ENCODE measurements at places on chromosomes 16 and 17. TPM values are rescaled to one million over a fixed set of nuclear protein-coding genes. Genes with fewer than 3 reads are reported as not detected.

ALOXE3 gene
- 0.27 TPM for polyA plus RNA-seq

DHRS7C gene
- polyA plus RNA-seq, result not detected

SPN gene
- 0.82 TPM for polyA plus RNA-seq

KRT33A gene
- polyA plus RNA-seq, result not detected

CDK12 gene
- polyA plus RNA-seq, result 19.3 TPM

GAST gene
- not detected for polyA plus RNA-seq

DNAI2 gene
- polyA plus RNA-seq, result 0.21 TPM

GH2 gene
- 2.3 TPM for polyA plus RNA-seq

OTOP3 gene
- not detected for polyA plus RNA-seq

KRTAP2-2 gene
- not detected for polyA plus RNA-seq

SKAP1 gene
- 0.27 TPM for polyA plus RNA-seq

HEATR9 gene
- polyA plus RNA-seq, result not detected

ZKSCAN2 gene
- polyA plus RNA-seq, result 1.7 TPM

MYH8 gene
- polyA plus RNA-seq, result not detected

PRSS36 gene
- polyA plus RNA-seq, result 0.91 TPM

TSPAN10 gene
- polyA plus RNA-seq, result 1.5 TPM

KRTAP9-4 gene
- not detected for polyA plus RNA-seq

TOM1L1 gene
- polyA plus RNA-seq, result 39.4 TPM

COL1A1 gene
- polyA plus RNA-seq, result 22.4 TPM

HSD17B1 gene
- 1.8 TPM for polyA plus RNA-seq

FBXL16 gene
- 8.9 TPM for polyA plus RNA-seq

ADAT1 gene
- 17.4 TPM for polyA plus RNA-seq

ASPA gene
- 0.13 TPM for polyA plus RNA-seq

CDH3 gene
- 73.6 TPM for polyA plus RNA-seq

ZFPM1 gene
- polyA plus RNA-seq, result 0.61 TPM

EXOC3L1 gene
- 1.1 TPM for polyA plus RNA-seq

CACNG5 gene
- 1.8 TPM for polyA plus RNA-seq

PLXDC1 gene
- polyA plus RNA-seq, result 0.75 TPM

TPSAB1 gene
- polyA plus RNA-seq, result not detected

HBA2 gene
- 11.7 TPM for polyA plus RNA-seq

KRT40 gene
- polyA plus RNA-seq, result not detected

GRAPL gene
- not detected for polyA plus RNA-seq

ITGB4 gene
- 4.2 TPM for polyA plus RNA-seq

OR1A1 gene
- not detected for polyA plus RNA-seq

STH gene
- polyA plus RNA-seq, result 0.55 TPM

TNFRSF12A gene
- polyA plus RNA-seq, result 155 TPM

GLTPD2 gene
- 0.33 TPM for polyA plus RNA-seq

SPATA32 gene
- not detected for polyA plus RNA-seq

ABCC6 gene
- 2.8 TPM for polyA plus RNA-seq

BLMH gene
- polyA plus RNA-seq, result 36.4 TPM

ZNF830 gene
- 22.3 TPM for polyA plus RNA-seq

PPM1E gene
- polyA plus RNA-seq, result 2.1 TPM

KCNJ18 gene
- polyA plus RNA-seq, result not detected

OR3A2 gene
- polyA plus RNA-seq, result 1.5 TPM

MRPL12 gene
- 140 TPM for polyA plus RNA-seq

ABCA9 gene
- polyA plus RNA-seq, result not detected

SLC16A13 gene
- polyA plus RNA-seq, result 2.2 TPM

PLA2G10 gene
- 1.2 TPM for polyA plus RNA-seq

ZFP90 gene
- 10.0 TPM for polyA plus RNA-seq

WDR90 gene
- polyA plus RNA-seq, result 26.3 TPM

CDYL2 gene
- 0.90 TPM for polyA plus RNA-seq

CCDC40 gene
- 7.6 TPM for polyA plus RNA-seq

HSF5 gene
- not detected for polyA plus RNA-seq

ZNF629 gene
- polyA plus RNA-seq, result 3.9 TPM

TEX14 gene
- polyA plus RNA-seq, result 2.5 TPM

JMJD8 gene
- 43.1 TPM for polyA plus RNA-seq

NECAB2 gene
- 5.1 TPM for polyA plus RNA-seq

B3GNT9 gene
- polyA plus RNA-seq, result 0.99 TPM
